ENCODE measurements at places on chromosomes 2 and 18.

DNA sequence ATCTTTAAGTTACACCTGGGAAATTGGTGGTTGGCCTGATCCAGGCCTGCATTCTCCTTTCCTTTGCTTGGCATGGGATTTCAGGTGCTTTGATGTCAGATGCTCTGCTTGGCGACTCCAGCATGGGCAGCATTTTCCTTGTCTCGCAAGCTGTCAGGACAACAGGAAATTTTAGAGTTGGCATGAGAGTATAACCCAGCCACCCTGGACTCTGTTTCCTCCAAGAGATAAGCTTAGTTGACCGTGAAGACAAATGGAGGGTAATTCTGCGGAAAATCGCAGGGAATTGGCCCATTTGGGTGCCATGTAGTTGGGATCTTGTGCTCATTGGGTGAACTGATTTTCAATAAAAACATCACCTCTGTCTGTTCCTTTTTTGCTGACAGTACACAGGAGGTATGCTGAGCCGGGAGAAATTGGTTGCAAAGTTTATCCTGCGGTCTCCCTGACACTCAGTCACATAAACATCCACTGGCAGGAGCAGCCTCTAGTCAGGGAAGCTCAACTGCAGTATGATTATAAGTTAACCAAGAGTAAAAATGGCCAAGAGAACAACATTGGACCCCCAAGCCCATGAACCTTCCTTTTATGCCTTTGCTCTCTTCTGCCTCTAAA is 409.9 kb downstream of the SETBP1 start:
- H3K36me3 ChIP-seq, result no peaks in the 10 kb centered on the region
- no peak overlapping the region for H3K4me3 ChIP-seq
- no peaks in the 10 kb centered on the region for H3K27me3 ChIP-seq
- H3K4me1 ChIP-seq, result peaks cover 5% of the 10 kb centered on the region

DNA sequence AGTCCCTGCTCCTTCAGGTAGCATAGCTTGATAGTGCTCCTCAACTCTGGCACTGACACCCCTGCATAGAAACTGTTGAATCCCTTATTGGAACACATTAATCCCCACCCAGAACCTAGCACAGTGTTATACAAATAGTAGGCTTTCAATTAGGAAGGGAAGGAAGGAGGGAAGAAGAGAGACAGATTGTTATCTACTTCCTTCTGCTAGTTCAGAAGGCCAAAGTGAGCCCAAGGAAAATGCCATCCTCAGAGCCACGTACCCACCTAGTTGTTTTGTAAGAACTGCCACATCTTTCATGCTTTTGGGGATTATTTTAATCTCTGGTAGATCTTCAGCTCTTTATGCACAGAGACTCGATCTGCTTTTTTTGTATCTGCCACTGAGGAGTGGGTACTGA is 75.1 kb downstream of the CLHC1 start:
- no peaks in the 10 kb centered on the region for H3K27me3 ChIP-seq
- no peak overlapping the region for H3K4me3 ChIP-seq
- H3K4me1 ChIP-seq, result peaks cover 15% of the 10 kb centered on the region
- no peaks in the 10 kb centered on the region for H3K36me3 ChIP-seq
- H3K27ac ChIP-seq, result no peak overlapping the region

DNA sequence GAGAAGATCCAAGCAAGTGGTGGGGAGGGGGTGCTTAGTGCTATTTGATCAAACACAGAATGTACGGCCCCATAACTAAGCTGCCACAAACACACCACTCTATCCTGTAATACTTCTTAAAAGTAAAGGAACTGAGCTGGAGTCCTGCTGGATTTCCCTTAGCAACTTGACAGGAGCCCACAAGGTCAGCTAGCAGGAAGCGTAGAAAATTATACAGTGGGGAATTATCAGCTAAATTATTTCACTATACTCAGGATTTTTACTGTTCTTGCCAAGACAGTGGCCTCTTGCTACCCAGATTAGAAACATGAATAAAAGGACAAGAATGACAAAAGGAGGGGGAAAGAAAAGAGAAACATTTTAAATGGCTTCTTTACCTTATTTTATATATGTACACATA is 217.1 kb downstream of the ZNF521 start:
- peaks cover 4% of the 10 kb centered on the region for H3K4me1 ChIP-seq
- no peaks in the 10 kb centered on the region for H3K27me3 ChIP-seq
- H3K36me3 ChIP-seq, result no peaks in the 10 kb centered on the region
- no peak for DNase-seq
- H3K4me3 ChIP-seq, result no peak overlapping the region

GRCh38 chr18:22322243-22322691 is 95.4 kb downstream of the CTAGE1 start:
- no peak overlapping the region for H3K27ac ChIP-seq
- H3K4me3 ChIP-seq, result no peak overlapping the region
- H3K36me3 ChIP-seq, result no peaks in the 10 kb centered on the region
- H3K4me1 ChIP-seq, result no peaks in the 10 kb centered on the region
- DNase-seq, result no peak

DNA sequence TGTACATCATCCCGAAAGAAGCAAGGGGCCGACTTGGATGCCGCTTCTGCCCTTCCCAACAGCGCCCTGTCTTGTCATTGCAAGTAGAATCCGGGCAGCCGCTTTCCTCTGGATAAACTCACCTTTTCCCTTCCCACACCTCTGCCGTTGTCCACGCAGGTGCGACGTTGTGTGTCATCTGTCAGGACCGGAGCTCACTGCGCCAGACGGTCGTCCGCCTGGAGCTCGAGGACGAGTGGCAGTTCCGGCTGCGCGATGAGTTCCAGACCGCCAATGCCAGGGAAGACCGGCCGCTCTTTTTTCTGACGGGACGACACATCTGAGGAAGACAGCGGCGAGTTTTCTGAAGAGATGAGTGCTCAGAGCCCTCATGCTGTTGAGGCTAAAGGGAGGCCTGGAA is 29.9 kb downstream of the NTSR2 start:
- H3K27ac ChIP-seq, result no peak overlapping the region
- no peaks in the 10 kb centered on the region for H3K27me3 ChIP-seq
- H3K4me1 ChIP-seq, result no peaks in the 10 kb centered on the region
- peaks cover 4% of the 10 kb centered on the region for H3K36me3 ChIP-seq

Data from mesendoderm (in vitro differentiated cells).